ENCODE measurements at places on chromosomes 6 and 20.

DNA sequence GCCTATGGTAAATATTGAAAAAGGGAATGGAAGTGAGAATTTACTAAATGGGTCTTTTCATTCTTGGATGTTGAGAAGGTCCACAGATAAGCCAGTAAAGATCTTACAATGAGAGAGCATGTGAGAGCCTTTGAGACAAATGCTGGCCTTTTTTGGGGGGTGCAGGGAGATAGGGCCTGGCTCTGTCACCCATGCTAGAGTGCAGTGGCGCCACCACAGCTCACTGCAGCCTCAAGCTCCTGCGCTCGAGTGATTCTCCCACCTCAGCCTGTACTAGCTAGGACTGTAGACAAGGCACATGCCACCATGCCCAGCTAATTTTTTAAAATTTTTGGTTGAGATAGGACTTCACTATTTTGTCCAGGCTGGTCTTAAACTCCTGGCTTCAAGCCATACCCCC, 63.2 kb upstream of the TMEM181 start:
- DNase-seq, result no peak

- DNase-seq, result no peak
These were observed 170.7 kb downstream of the MYLK4 start for GRCh38 chr6:2579804-2580570.

DNA sequence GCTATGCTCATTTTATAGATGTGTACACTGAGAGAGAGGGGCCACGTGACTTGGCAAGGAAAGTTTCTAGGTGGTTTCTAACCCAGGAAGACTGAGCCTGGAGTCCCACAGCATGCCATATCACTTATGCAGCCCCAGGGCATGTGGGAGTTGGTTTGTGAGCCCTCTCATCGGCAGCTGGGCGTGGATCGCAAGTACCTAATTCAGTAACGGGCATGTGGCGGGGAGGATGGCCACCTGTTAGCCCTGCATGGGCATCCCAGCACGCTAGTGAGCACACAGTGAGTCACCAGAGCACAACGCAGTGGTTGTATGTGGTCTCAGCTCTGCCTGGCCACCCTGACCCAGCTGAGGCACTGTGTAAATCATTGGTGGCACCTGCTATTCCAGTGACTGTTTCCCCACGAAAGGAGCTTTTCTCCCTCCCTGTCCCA, 88.3 kb downstream of the NINL start:
- DNase-seq, result no peak

GRCh38 chr20:43590036-43590391, 723 bp upstream of the IFT52 start:
- DNase-seq, result no peak

DNA sequence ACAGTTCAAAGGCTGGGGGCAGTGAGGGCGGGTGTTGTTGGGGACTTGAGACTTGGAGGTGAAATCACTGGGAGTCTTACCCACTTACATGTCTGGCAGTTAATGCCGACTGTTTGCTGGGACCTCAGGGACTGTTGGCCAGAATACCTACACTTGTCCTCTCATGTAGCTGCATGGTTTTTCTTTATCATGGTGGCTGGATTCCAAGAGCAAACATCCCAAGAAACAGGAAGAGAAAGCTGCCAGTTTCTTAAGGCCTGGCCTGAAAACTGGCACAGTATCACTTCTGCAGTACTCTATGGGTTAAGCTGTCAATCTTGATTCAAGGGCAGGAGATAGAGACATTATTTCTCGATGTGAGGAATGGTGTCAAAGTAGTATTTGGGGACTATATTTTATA, 19.8 kb upstream of the C6orf62 start:
- no peak for DNase-seq

GRCh38 chr20:18548465-18548864, 18.8 kb upstream of the SMIM26 start:
- DNase-seq, result no peak

GRCh38 chr6:141482796-141483597, 649.7 kb upstream of the GJE1 start:
- DNase-seq, result peak; percentile 35

GRCh38 chr6:36127462-36128016, 2.8 kb upstream of the MAPK13 start:
- DNase-seq, result no peak

DNA sequence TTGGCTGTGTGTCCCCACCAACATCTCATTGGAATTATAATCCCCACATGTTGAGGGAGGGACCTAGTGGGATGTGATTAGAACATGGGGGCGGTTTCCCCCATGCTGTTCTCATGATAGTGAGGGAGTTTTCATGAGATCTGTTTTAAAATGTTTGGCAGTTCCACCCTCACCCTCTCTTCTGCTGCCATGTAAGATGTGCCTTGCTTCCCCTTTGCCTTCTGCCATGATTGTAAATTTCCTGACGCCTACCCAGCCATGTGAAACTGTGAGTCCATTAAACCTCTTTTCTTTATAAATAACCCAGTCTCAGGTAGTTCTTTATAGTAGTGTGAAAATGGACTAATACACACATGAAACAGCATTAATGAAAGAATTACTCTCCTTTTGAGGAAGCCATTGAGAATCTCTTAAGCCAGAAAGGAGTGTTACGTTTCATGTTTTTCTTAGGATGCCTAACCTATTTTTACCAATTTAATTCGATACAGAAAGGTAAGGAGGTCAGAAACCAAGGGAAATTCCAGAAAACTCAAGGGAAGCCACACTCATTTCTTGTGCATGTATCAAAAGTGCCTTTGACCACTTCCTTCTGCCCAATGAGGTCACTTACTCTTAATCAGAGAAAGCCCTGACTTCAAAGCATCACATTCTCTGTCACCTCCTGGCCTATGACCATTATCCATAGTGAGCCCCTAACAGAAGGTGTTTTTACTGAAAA, 24.7 kb upstream of the HINT3 start:
- DNase-seq, result no peak

DNA sequence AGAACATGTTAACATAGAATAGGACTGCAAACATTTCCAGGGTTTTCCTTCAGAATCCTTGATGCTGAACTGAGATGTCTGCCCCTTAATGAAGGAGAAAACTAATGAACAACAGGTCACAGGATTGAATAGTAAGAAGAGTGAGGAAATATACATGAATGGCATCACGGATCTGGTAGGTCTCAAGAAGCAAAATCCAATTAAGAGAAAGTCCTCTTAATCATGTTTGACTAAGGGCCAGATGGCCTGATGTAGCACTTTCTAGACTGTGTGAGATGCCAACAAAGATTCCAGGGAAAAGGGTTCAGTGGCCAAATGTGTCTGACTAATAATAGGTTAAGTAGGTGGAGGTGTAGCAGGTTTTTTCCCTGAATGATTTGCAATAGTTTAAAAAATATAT, 13.7 kb upstream of the SHPRH start:
- no peak for DNase-seq

- DNase-seq, result no peak
These were observed 57.7 kb downstream of the FAM229B start for GRCh38 chr6:112145080-112145573.

GRCh38 chr20:34989670-34990069, 34.0 kb downstream of the MYH7B start:
- DNase-seq, result no peak

DNA sequence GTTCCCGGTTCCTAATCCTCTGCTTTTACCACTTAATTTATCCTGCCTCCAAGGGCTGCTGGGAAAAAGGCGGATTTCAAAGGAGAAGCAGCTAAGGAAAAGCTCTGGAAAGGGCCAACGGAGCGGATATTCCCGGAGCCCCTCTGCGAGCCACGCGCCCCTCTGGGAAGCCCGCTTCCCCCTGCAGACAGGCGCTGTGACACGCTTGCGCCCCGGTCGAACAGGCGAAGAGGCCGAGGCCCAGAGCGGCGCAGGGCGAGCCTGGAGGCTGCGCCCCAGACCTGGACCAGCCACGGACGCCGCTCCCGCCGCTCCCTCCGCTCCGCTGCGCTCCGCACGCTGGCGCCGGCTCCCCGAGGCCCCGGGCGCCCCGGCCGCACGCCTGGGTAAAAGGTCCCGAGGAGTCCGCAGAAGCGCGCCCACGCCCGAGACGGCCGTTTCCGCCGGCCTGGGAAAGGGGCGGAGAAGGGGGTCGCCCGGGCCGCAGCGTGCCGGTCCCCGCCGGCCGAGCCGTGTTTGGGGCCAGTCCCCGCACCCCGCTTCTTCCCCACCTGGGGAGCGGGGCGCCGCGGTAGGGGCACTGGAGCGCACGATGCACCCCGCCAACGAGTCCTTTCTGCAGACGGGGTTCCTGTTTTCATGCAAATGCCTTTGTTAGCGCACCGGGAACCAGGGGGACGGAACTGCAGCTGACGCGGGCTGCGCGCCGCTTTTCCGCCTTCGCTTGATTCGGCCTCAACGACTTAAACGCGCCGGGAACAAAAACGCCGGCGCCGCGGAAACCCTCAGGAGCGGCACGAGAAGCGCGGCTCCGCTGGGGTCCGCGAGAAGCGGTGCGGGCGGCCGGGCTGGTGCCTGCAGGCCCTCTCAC, 91.9 kb upstream of the SIRPA start:
- DNase-seq, result peak; percentile 79

- no peak for DNase-seq
These were observed 27.7 kb upstream of the KIAA0408 start for GRCh38 chr6:127486934-127487333.

DNA sequence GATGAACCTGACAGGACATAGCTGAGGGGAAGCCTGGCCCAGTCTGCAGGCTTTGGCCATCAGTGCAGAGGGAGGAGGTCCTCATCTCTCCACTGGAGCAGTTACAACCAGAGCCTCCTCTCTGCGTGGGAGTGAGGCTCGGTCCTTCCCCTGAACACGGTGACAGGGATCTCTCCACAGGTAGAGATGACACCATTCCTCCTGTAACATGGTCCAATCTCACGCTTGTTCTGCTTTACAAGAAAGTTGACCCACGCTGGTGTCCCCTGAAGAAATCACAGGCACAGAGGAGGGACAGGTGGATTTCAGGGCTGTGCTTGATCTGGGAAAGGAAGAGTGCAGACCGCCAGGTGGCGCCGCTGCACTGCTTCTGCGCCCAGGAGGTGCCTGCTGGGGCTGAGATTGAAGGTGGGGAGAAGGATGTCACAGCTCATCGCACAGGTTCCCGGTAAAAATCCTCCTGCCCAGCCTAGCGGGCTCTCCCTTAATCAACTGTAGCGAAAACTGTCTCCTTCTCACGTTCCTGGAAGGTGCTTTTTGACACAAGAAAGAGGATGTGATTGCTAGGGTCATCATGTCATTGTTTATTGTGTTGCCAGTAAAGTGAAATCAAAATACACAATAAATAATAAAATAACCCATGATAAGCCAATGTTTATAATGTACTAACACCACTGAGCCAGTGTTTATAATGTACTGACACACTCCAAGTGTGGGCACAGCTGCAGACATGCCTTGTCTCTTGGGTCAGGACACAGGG, 20.4 kb downstream of the HLA-G start:
- peak; percentile 85 for DNase-seq

DNA sequence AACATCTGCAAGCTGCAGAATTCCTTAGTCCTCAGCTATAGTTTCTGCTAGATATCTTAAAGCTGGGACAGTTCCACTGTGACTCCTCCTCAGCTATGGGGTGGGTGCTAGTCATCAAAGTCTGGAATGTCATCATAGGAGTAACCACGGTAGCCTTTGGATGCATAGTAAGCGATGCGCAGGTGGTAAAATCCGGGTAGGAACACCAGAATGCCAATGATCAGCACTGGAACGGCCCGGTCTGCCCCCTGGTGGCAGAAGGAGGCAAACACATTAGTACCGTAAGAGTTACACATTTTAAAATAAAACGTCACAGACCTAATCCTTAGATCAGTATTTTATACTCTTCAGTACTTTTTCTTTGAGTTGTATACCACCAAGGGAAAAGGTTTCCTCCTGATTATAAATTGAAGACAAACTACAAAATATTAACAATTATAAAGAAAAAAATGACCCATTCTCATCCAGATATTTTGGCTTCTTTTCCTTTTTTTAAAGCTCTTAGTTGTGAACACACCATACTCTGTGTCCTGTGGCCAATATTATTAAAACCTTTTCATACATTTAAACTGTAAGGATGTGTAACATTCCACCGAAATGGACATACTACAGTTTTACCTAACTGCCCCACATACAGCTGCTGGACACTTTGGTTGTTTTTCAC, 18.9 kb downstream of the PCNA start:
- peak; percentile 72 for DNase-seq

- no peak for DNase-seq
These were observed 62.4 kb downstream of the ARID1B start for GRCh38 chr6:156839591-156840001.

- no peak for DNase-seq
These were observed 86.9 kb upstream of the PTCHD4 start for GRCh38 chr6:48197941-48198340.

GRCh38 chr6:9178071-9178470, 742.7 kb upstream of the SLC35B3 start:
- DNase-seq, result no peak

DNA sequence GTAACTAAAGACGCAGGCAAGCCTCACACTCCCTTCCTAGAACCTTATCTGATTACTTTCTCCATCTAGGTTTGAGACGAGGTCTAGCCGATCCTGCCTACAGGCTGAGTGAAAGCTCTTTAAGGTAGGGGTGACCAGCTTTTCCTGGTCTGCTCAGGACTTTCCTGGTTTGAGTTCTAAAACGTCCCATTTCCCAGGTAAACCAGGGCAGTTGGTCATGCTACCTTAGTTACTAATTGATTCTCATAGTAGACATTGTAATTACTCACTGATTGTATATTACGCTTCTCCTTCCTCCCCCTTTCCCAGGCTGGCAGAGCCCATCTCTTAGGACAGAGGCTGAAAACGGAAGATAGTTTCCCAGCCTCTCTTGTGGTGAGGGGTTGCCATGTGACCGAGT, 27.9 kb upstream of the RSPO4 start:
- no peak for DNase-seq

DNA sequence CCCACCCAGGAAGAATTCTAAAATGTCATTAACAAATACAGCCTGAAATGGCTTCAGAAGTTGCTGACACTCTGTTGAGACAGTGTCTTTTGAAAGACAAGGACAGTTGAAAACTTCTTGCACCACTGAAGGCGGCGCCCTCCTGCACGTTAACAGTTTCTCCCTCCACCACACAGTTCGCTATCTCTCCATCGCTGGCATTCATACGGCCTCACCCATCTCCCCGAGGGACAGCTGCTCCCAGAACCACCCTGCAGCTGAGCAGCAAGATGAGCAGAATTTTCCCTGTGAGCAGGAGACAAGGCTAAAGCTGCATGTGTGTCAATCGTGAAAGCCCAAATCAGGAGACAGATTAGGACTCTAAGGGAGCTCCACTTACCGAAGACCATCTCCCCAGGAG, 113.3 kb downstream of the LY86 start:
- no peak for DNase-seq

GRCh38 chr6:136463743-136464142, 86.5 kb downstream of the MAP7 start:
- no peak for DNase-seq

GRCh38 chr20:4512891-4513550, 208.7 kb upstream of the PRND start:
- no peak for DNase-seq

- no peak for DNase-seq
These were observed 502.3 kb downstream of the C6orf118 start for GRCh38 chr6:164807125-164807524.
